ENCODE measurements at places on chromosomes 4 and X. TPM values are rescaled to one million over a fixed set of nuclear protein-coding genes. Genes with fewer than 3 reads are reported as not detected.

The ADRA2C gene
- total RNA-seq, result under 0.01 TPM

The CT45A10 gene
- total RNA-seq, result not detected

The PABPC5 gene
- total RNA-seq, result not detected

The S100P gene
- total RNA-seq, result 928 TPM

DNA sequence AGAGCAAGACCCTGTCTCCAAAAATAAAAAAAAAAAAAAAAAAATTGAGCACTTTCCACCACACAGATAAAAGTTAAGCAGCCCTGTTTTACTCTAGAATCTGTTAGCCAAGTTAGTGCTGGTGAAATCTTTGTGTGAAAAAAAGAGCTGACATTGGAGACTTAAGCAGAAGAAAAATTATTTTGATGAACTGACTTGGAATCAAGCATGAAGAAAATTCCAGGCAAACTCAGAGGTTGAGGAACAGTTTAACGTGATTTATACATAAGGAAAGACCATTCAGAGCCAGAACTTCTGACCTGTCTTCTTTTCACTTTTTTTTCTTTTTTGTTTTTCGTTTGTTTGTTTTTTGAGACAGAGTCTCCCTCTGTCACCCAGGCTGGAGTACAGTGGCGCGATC lies 79.6 kb upstream of the RBPJ start:
- DNase-seq, result no peak

GRCh38 chr4:54227256-54228055 lies 1.6 kb upstream of the PDGFRA start:
- DNase-seq, result peak; percentile 27

GRCh38 chr4:27145597-27145996 lies 285.0 kb downstream of the STIM2 start:
- no peak for DNase-seq

GRCh38 chr4:37733240-37733867 lies 47.2 kb upstream of the RELL1 start:
- no peak for DNase-seq

DNA sequence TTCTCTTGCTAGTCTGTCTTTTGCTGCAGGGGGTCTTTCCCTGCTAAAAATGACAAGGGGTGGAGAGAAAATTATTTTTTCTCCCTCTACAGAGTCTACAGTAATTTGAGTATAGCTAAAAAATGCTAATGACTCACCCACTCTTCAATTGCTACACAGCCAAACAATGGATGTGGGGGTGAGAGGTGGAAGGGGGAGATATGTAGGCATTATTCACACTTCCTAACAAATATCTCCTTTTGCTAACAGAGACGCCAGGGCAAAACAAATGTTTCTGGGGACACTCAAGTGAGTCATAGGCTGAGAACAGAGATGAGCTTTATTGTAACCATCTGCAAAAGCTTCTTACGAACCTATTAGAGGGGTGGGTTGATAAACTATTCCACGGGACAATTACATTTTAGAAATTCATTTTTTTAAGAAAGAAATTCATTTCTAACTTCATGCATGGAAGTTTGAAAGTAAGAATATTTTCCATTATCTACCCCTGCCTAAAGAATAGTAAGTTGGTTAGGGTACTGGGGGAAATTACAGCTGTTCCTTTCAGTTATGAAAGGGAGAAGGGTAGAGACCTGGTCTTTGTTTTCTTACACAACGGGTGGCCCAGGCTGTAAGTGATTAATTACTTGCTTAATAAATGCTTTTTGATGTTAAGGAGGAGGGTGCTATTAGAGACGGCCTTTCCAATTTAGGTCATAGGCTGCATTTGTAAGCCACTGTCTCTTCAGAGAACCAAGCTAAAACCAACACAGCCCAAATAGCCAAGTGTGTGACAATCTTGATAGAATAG lies 12.8 kb downstream of the SCD5 start:
- DNase-seq, result peak; percentile 96

GRCh38 chrX:50971395-50971794 lies 60.9 kb downstream of the BMP15 start:
- peak; percentile 83 for DNase-seq

DNA sequence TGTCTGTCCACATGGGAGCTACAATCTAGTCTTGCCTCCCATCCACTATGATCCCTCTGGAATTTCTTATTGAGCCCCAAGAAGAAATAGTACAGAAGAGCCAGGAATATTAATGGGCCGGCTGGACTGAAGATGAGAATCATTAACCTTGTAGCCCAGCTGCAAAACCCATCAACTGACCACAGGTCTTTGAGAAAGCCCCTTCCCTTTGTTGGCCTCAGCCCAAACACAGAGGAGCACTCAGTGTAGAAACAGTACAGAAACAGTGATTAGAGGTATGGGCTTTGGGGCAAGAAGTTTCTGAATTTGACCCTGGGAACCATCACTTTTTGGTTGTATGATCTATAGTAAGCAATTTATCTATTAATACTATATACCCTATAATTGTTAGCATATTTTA lies 76.8 kb upstream of the RAB40AL start:
- DNase-seq, result no peak

DNA sequence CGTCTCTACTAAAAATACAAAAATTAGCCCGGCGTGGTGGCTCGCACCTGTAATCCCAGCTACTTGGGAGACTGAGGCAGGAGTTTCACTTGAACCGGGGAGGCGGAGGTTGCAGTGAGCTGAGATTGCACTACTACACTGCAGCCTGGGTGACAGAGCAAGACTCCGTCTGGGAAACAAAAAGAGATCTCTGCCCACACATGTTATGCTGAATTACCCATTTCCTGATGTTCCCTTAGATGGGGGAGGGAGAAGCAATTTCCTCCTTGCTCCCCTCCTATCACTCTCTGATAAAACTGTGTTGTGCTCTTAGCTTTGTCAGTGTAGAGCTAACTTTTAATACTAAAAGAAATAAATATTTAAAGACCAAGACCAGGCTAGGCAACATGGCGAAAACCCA lies 102.5 kb downstream of the LARP7 start:
- peak; percentile 62 for DNase-seq

GRCh38 chr4:88549815-88550214 lies 26.2 kb upstream of the PYURF start:
- DNase-seq, result no peak

GRCh38 chrX:120512627-120513026 lies 43.5 kb upstream of the LAMP2 start:
- DNase-seq, result no peak

- DNase-seq, result no peak
Measured at GRCh38 chrX:50606300-50606950, 135.8 kb upstream of the DGKK start.

GRCh38 chr4:181688432-181688831 lies 554.8 kb upstream of the TENM3 start:
- no peak for DNase-seq

DNA sequence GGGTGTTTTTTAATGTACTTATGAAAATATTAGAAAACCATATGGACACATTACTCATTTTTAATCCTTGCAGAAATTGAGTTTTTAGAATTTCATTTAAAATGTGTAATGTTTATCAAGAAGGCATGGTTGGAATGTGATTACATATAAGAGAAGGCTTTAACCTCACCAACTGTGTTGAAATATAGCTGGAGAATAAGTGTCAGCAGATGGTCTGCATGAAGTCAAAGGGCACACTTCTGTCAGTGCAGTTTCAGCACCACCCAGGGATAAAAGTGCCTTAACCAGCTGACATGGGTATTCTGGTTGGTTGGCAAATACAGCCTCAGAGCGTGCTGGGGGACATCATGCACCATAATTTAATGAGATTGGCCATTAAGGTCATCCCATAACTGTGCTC lies 21.2 kb upstream of the ANTXR2 start:
- DNase-seq, result no peak

Data from bronchial epithelial cell (primary cell).